ENCODE measurements at places on chromosomes 7 and 10. TPM values are rescaled to one million over a fixed set of nuclear protein-coding genes. Genes with fewer than 3 reads are reported as not detected.

Gene GJD4
- total RNA-seq: not detected

Gene POLL
- total RNA-seq: 10.3 TPM

Gene MAD1L1
- 74.2 TPM for total RNA-seq

Gene AKR1C8
- 0.42 TPM for total RNA-seq

Gene STEAP1B
- 1.8 TPM for total RNA-seq

Gene SPDYE11
- not detected for total RNA-seq

Gene PIP
- not detected for total RNA-seq

Gene ASIC3
- 0.84 TPM for total RNA-seq

Gene VWA2
- not detected for total RNA-seq
